Dermis blood vessel endothelial cell (primary cell): ENCODE measurements at places on chromosomes 5 and 9. TPM values are rescaled to one million over a fixed set of nuclear protein-coding genes. Genes with fewer than 3 reads are reported as not detected.
A peak's percentile ranks its signal among the peaks of the same experiment; 100 is the strongest.

DNA sequence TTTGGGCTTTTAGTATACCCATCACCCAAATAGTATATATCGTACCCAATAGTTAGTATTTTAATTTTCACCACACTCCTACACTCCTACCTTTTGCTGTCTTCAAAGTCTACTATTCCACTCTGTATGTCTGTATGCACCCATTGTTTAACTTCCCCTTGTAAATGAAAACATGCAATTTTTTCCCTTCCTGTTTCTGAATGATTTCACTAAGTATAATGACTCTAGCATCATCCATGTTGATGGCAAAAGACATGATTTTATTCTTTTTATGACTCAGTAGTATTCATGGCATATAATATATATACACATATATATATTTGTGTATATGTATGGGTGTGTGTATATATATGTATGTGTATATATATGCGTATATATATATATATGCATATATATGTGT, 63.1 kb upstream of the FAM174A start:
- no peak for DNase-seq

DNA sequence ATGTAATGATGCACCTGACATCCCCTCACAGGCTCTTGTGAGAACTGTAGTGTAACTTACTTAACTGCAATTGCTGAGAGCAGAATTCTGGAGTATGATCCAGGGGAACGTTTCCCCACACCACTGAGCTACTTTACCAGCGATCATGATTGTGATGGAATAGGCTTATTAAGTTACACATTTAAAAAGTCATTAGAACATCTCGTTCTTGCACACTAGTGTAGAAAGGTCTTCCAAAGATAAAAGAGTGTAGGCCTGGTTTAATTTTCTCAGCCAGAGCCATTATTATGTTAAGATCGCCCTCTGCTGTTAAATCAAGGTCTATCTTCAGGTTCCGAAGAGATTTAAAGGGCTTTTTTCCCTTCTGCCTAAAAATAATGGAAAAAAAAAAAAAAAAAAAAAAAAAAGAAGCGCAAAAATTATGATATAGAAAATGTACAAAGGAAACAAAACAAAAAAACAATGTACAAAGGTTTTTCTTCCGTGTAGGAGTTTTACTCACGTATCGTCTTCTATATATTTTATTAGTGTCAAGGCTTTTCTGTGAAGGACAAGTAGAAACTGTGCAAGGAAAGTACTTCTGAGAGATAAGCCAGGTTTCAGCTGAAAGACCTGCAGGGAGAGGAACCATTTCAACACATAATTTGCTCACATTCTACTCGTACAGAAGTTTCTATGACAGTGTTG, 18.6 kb upstream of the MOB3B start:
- peak; percentile 57 for DNase-seq

The SLC28A3 gene
- total RNA-seq = not detected in 2 replicates

GRCh38 chr5:175517824-175518450, 39.6 kb downstream of the SFXN1 start:
- peak; percentile 20 for DNase-seq

DNA sequence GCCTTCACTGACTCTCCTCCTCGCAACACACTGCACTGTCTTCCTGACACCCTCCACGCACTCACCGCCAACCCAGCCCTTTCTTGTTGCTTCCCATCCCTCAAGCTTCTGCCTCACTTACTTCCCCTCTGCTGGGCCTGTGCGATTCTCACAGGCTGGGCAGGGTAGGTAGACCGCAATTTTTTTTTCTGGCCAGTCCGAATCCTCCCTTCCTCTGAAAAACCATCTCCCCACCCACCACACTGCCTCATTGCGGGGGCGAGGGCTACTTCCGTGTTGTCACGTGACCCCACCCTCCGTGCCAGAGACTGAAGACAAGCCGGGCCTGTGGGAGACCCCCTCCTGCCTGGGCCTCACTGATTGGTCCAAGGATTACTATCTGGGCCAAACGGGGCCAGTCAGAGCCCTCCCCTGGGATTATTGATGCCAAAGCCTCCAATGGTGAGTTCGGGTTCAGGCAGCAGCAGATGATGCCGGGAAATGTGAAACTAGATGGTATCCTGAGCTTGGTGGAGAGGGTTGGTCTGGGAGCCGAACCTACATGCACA, 73.1 kb downstream of the STK10 start:
- DNase-seq = peak; percentile 40

- no peak for DNase-seq
Measured at GRCh38 chr5:95519151-95519550, 35.6 kb downstream of the SKIC3 start.

The CNTNAP3B gene
- total RNA-seq = 87.2 and 232 TPM in 2 replicates

The FYB1 gene
- total RNA-seq = not detected in 2 replicates

The GNA14 gene
- total RNA-seq = 16.8 and 34.9 TPM in 2 replicates

The OSMR gene
- total RNA-seq = 24.2 and 30.0 TPM in 2 replicates

The TNFSF8 gene
- total RNA-seq = not detected in 2 replicates

DNA sequence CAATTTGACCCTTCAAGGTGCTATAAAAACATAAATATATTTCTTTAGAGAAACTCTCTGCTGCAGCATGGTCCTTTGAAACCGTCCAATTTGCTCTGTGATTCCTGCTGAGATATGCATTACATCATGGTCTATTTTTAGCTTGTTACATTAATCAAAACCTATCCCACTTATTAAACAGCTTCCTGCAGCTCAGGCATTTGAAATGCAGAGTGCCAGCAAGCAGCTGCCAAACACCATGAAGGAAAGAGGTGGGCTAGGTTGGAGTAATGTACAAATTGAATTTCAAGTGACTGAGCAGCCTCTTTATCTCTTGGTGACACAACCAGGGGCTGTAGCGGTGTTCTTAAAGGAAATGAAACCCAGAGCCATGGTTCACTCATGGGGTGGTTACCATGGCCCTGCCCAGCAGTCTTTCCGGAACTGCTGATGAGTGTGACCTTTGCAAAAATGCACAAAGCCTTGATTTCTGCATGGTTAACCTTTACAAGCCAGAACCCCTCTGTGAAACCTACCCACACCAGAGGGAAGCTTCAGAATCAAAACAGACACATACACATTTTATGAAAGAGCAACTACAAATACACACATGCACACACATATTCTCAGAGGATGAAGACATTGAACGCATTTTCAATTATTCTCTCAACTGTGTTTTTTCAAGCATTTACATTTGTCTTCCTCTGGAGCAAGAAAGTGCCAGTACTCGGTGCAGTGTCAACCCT, 155.8 kb upstream of the ZNF608 start:
- peak; percentile 23 for DNase-seq

The FGF18 gene
- not detected in 2 replicates for total RNA-seq

- no peak for DNase-seq
Measured at GRCh38 chr5:169433221-169433651, 132.3 kb upstream of the SLIT3 start.

DNA sequence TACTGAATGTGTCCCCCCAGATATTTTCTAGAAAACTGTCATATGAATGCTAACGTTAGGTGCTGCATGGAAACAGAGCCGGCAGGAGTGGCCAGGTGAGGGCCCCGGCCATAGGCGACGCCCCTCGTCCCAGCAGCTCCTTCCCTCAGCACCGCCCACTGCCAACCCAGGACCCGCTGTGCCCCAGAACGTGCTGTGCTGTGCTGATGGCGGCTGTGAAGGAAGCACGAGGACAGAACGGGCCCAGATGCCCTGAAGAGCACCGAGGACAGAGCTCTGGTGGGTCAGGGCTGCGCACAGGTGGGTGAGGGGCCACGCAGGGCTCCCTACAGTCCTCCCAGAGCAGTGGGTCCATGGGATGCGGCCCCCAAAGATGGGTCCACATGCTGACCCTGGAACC, 30.3 kb downstream of the LPCAT1 start:
- DNase-seq = no peak

DNA sequence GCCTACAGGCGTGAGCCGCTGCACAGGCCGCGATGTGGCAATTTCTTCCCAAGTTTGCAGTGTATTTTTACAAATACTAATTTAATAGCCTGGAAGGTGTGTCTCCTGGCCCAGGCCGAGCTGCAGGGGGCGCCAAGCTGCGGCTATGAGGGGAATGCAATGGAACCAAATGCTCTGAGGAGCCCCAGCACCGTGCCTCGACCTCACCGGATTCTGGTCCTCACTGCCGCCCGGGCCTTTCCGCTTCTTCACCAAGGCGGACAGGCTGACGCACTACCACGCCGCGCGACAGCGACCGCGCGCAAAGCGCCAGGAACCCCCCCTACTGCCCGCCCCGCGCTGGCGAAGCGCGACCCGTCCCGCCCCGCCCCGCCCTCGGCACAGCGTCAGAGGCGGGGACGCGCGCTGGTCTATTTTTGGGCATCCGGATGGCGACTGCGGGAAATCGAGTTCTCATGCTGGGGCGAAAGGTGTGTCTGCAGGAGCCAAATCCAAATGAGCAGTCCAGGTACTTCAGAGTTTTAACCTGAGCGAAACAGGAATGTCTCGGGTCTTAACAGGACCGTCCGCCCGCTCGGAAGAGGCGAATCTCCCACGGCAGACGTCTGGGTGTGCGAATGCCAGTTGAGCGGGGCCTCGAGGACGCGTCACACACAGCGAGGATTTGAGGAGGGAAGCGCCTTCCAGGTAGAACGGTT, 31.7 kb upstream of the PRXL2C start:
- DNase-seq = peak; percentile 71
